Progenitor cell of endocrine pancreas (in vitro differentiated cells): ENCODE measurements at places on chromosomes 4 and X. TPM values are rescaled to one million over a fixed set of nuclear protein-coding genes. Genes with fewer than 3 reads are reported as not detected.

The MAOA gene
- 12.0 and 12.5 TPM in 2 replicates for total RNA-seq

The GAB1 gene
- total RNA-seq, result 33.5 and 34.3 TPM in 2 replicates

The CABS1 gene
- not detected in 2 replicates for total RNA-seq

The FAT4 gene
- total RNA-seq, result 1.7 and 2.5 TPM in 2 replicates

The UGT2B15 gene
- total RNA-seq, result 0.22 and 0.57 TPM in 2 replicates

The ZBTB33 gene
- total RNA-seq, result 40.4 and 41.3 TPM in 2 replicates

The ZNF718 gene
- total RNA-seq, result 9.3 and 10.3 TPM in 2 replicates

GRCh38 chr4:1086011-1086410, 27.4 kb downstream of the RNF212 start:
- DNase-seq, result no peak

DNA sequence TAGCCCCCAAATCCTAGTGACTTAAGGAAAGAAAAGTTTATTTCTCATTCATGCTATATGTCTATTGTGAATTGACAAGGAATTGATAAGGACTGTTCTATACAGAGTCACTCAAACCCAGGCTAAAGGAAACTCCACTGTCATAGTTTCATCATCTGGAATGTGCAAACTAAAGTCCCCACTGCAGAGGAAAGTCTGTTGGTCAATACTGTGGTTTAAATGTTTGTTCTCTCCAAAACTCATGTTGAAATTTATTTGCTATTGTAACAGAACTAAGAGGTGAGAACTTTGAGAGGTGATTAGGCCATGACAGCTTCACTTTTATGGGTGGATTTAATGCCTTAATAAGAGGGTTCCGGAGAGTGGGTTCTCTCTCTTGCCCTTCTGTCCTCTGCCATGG, 149.6 kb downstream of the COX18 start:
- DNase-seq, result no peak

- DNase-seq, result no peak
These were observed 54.5 kb upstream of the GRIA2 start for GRCh38 chr4:157165935-157166610.

- DNase-seq, result no peak
These were observed 2.8 kb downstream of the RENBP start for GRCh38 chrX:153941336-153942252.

- no peak for DNase-seq
These were observed 483.5 kb downstream of the ARAP2 start for GRCh38 chr4:35760807-35761206.

- no peak for DNase-seq
These were observed 65.9 kb downstream of the VEGFC start for GRCh38 chr4:176726803-176727202.

DNA sequence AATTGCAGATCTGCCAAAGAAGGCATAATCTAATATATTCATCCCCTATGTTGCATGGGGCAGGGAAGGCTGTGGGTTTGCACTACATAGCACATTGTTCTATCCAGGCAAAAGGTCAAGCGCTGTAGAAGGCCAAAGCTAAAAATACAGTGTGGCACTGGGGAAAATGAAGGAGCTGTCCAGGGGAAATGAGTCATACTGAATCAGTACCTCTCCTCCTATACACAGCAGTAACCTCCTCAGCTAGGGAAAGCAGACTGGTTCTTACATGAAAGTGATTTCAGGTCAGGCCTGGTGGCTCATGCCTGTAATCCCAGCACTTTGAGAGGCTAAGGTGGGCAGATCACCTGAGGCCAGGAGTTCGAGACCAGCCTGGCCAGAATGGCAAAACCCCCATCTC, 31.0 kb upstream of the SLC25A4 start:
- no peak for DNase-seq

GRCh38 chrX:150080497-150080896, 142.2 kb upstream of the EOLA2 start:
- DNase-seq, result no peak

- no peak for DNase-seq
These were observed 339.0 kb upstream of the BOD1L1 start for GRCh38 chr4:13966231-13967195.

DNA sequence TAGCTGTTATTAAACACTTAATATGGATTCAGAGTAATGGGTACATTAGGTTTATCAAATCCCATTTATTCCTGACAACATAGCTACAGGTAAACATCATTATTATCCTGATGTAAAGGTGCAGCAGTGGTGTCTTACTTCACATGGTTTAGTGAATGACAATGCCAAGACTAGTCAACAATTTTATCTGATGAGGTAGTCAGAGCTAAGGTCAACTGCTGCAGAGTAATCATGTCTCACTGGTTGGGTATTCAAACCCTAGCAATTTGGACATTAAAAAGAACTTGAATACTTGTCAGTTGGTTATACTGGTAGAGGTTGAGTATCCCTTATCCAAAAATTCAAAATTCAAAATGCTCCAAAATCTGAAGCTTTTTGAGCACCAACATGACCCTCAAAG, 117.6 kb downstream of the MAB21L2 start:
- no peak for DNase-seq

GRCh38 chrX:68822641-68823410, 6.0 kb upstream of the EFNB1 start:
- no peak for DNase-seq

DNA sequence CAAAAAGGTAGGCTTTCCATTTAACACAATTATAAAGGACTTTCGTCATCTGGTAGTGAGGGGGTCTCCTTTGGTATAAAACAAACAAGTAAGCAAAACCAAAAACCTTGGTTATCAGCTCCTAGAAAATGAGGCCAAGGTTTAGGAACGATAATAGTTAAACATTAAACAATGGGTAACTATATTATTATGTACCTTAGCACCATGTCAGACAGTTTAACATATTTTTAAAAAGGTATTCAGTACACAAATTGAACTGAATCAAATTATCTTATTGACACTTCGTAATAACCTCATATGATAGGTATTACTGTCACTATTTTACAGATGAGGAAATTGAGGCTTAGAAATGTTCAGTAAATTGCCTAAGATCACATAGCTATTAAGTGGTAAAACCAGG, 32.1 kb upstream of the RAB9B start:
- DNase-seq, result no peak

DNA sequence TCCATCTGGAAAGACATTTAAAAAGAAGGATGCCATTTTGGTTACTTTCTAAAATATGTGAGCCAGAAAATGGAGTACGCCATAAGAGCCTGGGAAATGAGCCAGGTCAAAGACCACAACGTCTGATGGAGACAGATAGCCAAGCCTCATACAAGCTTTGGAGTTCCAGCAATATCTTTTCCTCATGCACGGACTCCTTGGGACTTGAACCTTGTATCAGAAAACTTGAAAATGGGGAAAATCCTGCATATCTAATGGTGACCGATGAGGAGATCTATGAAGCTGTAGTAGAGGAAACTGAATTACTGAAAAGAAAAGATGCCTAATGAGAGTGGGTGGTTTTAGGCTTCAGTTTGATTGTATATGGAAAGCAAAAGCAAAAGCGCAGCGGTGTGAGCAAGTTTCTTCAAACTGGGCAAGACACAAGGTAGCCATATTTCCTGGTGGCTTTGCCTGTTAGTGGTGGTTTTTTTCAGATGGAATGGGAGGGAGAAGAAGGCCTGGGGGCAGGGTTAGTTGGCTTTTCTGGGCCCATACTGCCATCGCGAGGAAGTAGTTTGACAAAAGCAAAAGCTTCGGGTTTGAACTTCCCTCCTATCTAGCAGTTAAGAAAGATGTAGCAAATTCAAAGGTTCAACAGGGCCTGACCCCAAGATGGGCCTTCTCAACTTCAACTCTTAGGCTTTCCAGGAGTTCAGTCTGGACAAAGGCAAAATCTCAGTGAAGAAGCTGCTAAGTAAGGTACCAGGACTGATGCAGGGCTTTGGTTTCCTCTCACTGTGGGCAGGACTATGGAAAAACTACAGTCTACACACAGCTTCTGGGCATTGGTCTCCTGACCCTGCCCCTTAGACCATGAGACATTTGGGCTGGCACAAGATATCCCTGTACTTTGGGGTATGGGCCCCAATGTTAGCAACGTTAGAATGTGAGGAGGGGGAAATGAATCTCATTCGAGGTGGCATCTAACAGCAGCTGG, 210.0 kb upstream of the STK26 start:
- DNase-seq, result no peak
